Naive B cell (primary cell): ENCODE measurements at places on chromosomes 5 and 9. TPM values are rescaled to one million over a fixed set of nuclear protein-coding genes. Genes with fewer than 3 reads are reported as not detected.

DNA sequence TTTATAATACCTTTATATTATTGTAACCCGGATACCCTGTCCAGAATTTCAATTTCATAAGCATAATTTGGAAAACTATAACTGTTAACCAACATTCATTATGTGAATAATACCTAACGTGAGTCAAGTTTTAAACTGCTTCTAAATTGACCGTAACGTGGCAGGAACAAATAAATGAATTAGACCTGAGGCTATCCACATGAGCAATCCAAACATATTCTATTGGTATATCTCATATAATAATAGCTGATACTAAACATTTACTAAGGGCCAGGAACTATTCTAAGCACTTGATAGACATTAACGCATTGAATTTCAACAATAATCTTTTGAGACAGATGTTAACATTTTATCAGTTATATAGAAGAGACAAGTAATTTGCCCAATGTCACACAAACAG is 276.4 kb downstream of the MEF2C start:
- no peak for DNase-seq

GRCh38 chr9:81664638-81665222 is 24.6 kb downstream of the TLE1 start:
- DNase-seq = no peak

DNA sequence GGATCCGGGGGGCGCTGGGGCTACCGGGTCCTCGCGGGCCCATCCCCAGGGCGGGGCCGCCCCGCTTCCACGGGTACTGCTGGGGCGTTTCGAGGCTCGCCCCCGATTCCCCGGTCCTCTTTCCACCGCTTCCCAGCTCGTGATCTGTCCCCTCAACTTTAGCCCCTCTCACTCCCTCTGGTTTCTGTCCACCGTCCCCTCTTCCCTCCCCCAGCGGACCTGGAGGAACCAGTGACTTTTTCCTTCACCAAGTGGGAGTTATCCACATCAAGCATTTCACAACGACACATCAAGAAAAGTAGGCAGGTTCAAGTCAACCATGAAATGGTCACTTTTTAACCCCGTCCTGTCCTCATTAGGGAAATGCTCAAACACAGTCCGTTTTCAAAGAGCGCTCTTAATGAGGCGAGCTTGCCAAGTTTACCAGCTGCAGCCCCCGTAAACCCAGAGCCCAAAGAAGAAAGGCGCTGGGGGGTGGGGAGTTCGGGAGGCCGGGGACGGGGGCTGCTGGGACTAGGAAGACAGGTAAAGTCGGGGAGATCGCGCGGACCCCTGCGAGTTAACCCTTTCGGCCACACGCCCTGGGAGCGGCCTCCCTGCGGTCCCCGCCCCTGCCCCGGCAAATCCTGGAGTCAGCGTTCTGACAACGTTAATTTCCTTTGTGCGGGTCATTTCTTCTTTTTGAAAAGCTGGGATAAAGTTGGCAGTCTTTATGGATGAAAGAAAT is 2.1 kb upstream of the NFIB start:
- DNase-seq = no peak

GRCh38 chr9:113452113-113452605 is 11.4 kb upstream of the RGS3 start:
- no peak for DNase-seq

DNA sequence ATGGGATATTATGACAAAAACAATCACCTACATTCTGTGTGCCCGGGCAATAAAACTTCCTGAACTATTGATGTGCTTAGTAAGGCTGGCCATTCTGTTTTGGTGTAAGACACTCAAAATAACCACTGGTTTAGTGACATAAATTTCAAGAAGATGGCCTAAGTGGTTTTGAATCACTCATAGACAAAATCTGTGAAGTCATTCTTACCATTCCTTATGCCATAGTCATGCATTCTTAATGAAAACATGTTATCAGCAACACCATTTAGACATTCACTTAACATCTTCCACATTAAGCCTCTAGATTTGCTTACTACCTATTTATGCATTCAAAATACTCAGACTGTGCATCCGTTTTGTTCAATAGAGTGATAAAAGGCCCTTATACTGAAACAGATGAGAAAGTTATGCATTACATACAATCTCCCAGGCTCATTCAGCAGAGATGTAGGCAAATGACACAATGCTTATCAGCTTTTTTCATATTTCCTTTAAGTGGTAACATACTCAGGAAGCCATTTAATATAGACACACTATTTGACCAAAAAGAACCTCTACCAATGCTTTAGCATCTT is 848.8 kb upstream of the DMAC1 start:
- DNase-seq = no peak

- no peak for DNase-seq
These were observed 127.7 kb downstream of the ZDHHC21 start for GRCh38 chr9:14565352-14566016.

- peak; percentile 18 for DNase-seq
These were observed 102.4 kb upstream of the PJA2 start for GRCh38 chr5:109511980-109512734.

- no peak for DNase-seq
These were observed 57.2 kb upstream of the DHFR start for GRCh38 chr5:80711938-80712337.

The SLC9A3 gene
- polyA plus RNA-seq = 1.6 TPM

The FOXD1 gene
- not detected for polyA plus RNA-seq

The TNC gene
- not detected for polyA plus RNA-seq
